ENCODE measurements at places on chromosomes 13 and 19.

DNA sequence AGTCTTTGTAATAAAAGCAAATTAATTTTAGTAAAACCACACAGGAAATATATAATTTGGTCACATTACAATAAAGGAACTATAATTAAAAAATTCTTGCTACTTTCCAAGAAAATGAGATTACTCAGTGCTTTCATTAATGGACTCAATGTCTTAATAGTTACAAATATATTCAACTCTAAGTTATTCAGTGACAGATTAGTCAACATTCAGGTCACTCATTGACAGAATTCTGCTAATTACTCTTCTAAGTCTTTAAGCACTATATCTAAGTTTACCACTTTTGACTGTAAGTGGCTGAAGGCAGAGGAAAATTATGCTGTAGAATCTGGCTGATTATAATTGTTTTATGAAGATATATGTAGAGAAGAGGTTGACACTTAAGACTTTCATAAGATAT, 1365.0 kb downstream of the EFNB2 start:
- no peak for DNase-seq

DNA sequence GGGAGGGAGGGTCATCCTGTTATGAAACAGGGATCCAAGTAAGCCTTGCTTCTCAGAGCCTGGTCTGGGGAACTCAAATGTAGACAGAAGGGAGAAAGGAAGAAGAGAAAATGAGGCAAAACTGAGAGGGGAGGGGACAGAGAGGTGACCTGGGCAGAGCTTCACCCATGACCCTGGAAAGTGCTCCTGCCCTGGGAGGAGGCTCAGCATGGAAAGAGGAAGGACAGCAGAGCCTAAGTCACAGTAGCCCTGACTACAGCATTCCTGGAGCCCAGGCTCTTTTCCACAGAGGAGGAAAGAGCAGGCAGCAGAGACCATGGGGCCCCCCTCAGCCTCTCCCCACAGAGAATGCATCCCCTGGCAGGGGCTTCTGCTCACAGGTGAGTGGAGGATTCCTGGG, at the start of gene CEACAM3:
CEACAM3 (plus strand) TSS at position 226 of the 400 bp plus-strand sequence; CDS start at position 317, 91 bp downstream.
- no peak for DNase-seq

- no peak for DNase-seq
Observed at GRCh38 chr13:112183532-112184090, 116.7 kb downstream of the SOX1 start.

GRCh38 chr13:49925881-49926418, 10.2 kb downstream of the SPRYD7 start:
- no peak for DNase-seq

DNA sequence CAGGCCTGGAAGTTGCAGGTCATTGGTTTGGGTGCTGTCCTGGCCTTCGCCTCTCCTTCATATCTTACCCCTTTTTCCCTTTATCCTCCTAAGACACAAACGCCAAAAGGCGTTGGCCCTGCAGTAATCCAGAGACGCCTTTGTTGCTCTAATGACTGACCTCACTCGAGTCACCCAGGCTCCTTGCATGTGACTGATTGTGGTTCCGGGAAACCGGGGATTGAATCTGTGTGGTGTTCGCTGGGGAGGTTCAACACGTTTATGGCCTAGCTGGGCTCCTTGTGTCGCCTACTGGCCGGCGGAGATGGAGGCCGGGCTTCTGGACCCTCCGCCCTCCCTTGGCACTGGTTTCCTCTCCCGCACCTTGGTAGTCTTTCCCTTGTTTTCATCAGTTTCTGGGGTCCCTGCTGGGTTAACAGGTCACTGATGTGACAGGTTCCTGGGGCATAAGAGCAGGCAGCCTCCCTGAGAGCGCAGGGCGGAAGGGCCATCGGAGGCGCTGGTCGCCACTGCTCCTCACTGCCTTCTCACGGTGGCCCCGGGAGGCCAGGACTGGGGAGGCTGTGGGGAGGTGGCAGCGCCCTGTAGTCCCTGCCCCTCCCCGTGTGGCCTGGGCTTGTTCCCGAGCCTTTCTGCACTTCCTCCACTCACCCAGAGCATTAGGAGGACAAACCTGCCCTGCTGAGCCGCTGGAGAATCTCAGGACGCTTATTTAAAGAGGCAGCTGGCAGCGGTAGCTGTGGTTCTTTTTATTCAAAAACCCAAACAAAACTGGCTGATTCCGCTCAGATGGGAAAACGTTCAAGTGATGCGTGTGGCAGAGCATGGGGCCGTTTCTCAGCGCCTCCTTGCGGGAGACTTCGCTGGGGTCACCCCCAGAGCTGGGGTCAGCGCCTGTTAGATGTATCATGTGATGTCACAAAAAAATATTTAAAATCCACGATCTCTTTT, 18.1 kb upstream of the NDUFS7 start:
- DNase-seq, result no peak

GRCh38 chr13:59663707-59664106, 500.0 kb downstream of the DIAPH3 start:
- no peak for DNase-seq

GRCh38 chr13:43357564-43357963, 334.2 kb downstream of the DNAJC15 start:
- DNase-seq, result no peak

DNA sequence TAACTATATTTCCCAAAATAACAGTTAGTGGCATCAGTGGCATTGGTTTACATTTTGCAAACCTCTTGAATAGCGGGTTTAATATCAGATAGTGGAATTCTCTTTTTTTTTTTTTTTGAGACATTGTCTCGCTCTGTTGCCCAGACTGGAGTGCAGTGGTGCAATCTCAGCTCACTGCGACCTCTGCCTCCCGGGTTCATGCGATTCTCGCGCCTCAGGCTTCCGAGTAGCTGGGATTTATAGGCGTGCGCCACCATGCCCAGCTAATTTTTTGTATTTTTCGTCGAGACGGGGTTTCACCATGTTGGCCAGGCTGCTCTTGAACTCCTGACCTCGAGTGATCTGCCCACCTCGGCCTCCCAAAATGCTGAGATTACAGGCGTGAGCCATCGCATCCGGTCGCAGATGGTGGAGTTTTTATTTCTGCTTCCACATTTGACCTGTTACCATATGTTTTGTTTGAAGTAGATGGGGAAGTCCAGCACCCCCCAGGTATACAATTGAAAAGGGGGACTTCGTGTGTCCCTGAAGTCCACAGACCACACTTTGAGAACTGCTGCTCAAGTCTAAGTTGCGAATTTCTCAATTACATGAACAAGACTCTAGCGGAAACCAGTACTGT, 40.5 kb upstream of the XPO4 start:
- DNase-seq, result no peak

GRCh38 chr13:110244071-110244830, 62.7 kb downstream of the COL4A1 start:
- DNase-seq, result no peak

DNA sequence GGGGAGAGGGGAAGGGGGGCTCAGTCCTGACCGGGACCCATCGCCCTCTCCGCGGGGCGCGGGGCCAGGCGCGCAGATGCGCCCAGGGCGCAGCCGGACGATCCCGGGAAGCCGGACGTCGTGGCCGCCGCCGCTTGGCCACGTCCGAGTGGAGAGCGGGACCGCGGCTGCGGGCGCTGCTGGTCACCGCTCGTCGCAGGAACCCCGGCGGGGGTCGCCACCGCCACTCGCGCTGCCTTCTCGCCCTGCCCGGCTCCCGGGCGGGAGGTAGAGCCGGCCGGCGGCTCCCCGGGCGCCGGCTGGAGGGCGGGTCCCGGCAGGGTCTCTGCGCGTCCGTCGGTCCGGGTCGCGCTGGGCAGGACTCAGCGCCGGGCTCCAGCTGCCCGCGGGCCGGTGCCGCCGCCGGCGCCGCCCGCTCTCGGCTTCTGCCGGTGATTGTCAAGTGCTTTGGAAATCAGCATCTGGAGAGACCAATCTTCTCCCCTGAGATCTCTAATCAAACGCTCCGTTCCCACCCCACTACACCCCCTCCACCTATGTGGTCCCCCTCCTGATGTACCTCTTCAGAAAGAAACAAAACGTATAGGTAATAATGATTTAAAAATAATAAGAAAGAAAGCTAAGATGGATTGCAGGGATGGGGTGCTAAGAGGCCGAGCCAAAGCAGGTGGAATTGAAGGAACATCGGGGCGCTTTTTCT, 464.4 kb downstream of the ITGBL1 start:
- no peak for DNase-seq

DNA sequence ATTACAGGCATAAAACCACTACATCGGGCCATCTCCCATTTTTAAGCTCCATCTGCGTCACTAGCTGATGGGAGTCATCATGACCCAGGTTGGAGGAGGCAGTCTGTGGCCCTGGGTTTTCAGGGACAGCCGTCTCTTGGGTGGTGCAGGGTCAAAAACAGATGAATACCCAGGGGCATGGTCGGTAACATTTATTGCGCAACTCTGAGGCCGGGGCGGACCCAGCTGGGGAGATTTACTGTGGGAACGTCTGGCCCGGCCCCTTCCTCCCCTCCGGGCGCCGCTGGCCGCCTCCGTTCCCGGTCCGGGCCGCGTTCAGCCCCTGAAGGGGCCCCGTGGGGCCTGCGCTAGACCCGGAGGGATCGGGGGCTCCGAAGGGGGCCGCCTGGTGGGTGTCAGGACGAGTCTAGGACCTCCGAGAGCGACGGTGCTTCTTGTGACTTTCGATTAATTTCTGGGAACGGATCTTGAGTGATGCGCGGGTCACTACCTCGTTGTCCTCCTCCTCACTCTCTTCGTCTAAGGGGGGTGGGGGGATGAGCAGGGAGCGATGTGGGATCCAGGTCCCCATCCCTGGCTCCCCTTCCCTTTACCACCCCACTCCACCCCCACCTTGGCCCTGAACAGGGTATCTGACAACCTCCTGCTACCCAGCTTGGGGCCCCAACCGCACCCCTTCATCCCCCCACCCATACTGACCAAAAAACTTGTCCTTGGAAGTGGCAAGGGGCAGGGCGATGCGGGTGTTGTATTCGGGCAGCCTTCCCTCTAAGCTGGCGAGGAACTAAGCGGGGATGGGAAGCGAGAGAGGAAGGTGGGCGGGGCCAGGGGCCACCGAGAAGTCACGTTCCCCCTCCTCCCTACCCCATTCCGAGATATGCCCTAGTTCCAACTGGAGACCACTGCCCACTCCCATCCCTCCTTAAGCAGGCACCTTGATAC, 1.6 kb upstream of the RGL3 start:
- DNase-seq, result no peak

- DNase-seq, result peak; percentile 15
Observed at GRCh38 chr19:49422407-49423070, 702 bp downstream of the PTH2 start.

- DNase-seq, result no peak
Observed at GRCh38 chr19:50959731-50960500, 7.1 kb upstream of the KLK5 start.

DNA sequence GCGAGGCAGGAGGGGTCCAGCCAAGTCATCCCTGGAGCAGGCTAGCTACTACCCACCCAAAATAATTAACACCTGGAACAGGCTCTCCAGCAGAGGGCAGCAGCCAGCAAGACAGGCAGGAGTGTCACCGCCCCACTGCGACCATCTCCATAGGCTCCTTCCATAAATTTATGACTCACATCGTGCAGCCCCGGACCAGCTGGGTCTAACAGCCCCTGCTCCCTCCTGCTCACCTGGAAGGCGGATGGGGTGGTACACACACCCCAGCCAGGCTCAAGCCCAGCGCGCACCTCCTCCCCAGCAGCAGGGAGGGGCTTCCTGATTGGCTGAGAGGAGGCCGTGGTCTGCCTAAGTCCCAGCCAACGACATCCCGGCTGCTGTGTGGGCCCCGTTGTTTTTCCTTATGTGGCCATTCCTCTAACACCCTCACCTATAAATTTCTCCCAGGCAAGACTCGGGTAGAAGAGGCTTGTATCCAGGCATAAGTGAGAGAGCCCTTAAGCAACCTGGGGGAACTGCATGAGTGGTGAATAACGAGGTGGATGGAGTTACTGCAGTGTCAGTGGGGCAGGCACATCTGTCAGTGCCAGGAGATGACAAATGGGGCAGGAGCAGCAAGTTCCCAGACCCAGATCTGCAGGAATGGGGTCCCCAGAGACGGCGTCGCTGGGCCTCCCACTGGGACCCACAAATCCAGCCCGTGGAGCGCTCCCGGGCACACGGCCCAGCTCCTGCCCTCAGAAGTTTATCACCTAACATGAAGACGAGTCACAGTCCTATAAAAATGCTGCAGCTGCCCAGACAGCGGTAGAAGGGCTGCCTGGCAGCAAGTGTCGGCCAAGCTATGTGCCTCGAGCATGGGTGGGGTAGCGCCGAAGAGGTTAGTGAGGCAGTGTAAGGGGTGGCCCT, 43.1 kb downstream of the CEBPG start:
- DNase-seq, result peak; percentile 46

DNA sequence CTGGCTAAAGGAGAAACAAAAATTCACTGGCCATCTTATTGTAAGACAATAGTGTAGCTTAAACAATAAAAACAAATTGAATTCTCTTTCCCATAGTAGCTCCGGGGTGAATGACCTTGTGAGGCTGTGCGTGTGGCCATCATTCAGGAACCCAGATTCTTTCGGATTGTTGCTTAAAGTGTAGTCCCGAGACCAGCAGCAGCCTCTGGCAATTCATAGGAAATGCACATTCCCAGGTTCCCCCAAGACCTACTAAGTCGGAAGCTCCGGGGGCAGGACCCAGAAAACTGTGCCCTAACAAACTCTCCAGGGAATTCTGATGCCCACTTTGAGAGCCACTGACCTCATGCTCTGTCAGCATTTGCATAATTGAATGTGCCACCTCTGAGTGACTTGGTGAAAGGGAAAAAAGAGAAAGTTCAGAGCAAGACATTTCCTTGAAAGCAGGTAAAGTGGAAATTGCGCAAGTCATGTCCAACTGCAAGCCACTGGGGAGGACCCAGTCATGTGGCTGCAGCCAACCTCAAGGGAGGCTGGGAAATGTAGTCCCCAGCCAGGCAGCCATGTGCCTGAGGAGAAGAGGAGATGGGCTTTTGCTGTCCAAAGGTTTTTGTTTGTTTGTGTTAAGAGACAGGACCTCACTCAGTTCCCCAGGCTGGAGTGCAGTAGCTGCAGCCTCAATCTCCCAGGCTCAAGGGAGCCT, 50.7 kb upstream of the PNMA8B start:
- no peak for DNase-seq

DNA sequence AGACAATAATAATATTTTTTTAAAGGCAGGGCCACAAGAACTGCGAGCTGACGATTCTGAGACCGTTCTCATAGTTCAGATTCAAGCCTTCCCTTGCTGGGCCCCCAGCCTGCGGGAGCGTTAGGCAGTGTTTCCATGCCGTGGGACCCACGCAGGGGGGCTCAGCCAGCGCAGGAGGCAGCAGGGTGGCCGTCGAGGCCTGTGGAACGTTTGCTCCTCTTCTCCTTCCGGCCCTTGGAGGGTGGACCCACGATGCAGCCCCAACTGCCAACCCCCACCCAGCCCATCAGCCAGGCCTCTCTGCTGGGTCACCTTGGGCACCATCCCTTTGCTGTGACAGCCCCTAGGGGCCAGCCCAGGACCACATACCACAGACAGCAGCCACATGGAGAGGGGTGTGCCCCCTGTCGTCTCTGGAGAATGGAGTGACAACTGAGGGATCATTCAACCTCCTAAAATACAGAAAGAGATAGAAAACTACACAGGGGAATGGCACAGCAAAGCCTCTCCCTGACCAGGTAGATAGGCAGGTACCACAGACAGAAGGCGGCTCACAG, 46.8 kb downstream of the PDCD5 start:
- DNase-seq, result no peak

DNA sequence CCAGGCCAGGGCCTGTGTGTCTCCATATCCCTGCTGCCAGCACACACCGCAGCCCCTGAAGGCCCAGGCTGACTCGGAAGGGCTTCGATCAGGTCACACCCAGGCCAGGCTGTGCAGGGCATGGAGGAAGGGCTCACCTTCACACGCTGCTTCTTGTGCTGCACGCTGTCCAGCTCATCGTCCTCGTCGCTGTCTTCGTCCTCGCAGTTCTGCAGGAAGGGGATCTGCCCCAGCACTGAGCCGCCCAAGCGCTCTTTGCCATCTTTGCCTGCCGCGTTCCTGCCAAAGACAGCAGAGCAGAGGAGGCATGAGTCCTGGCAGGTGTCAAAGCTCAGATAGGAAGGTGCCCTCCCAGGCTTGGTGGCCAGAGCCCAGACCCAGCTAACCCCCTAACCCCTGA, 13.7 kb upstream of the PRKD2 start:
- DNase-seq, result no peak

Data from NCI-H2107 (cell line).